ENCODE measurements at places on chromosomes 2 and 18.

- DNase-seq: no peak
Observed at GRCh38 chr2:135164431-135164830, 112.3 kb downstream of the RAB3GAP1 start.

- no peak for DNase-seq
Observed at GRCh38 chr2:280650-281110, 7.2 kb downstream of the ALKAL2 start.

- no peak for DNase-seq
Observed at GRCh38 chr2:67216103-67216502, 181.0 kb upstream of the ETAA1 start.

DNA sequence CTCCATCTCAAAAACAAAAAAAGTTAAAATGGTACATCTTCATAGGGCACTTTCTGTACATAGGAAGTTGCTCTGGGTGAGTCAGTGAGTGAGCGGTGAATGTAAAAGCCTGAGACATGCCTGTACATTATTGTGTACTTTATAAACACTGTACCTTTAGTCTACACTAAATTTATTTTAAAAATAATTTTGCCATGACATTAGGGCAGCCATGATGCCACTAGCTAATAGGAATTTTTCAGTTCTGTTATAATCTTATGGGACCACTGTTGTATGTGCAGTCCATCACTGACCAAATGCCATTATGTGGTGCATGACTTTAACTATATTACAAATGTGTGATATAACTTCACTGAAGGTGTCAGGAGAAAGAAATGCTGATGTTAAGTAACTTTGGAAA is 11.0 kb upstream of the TXNDC2 start:
- DNase-seq: no peak

DNA sequence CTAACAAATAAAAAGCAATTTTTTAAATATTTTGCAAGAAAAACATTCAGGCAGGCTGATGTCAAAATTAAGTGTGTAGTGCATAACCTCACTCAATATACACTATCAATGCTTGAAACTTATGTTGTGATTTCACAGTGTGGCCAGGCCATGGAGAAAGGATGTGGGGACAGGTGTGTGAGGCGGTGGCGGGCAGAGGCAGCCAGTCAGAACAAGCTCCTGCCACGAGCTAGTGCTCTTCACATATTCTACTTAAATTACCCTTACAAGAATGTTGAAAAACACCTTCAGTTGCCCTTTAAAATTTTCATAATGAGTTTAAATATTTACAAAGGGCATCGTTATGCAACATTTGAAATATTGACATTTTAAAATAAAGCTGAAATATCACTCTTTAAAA is 43.2 kb downstream of the CYB5A start:
- DNase-seq: peak; percentile 29

GRCh38 chr2:207071820-207072219 is 93.9 kb downstream of the KLF7 start:
- no peak for DNase-seq

- DNase-seq: no peak
Observed at GRCh38 chr2:100119235-100119634, 23.2 kb downstream of the AFF3 start.
